Activated CD8-positive, alpha-beta T cell treated with anti-CD3 and anti-CD28 coated beads for 36 hours (primary cell): ENCODE measurements at places on chromosomes 1 and 21. TPM values are rescaled to one million over a fixed set of nuclear protein-coding genes. Genes with fewer than 3 reads are reported as not detected.

- no peak for DNase-seq
These were observed 88.2 kb downstream of the PAPPA2 start for GRCh38 chr1:176551146-176551545.

DNA sequence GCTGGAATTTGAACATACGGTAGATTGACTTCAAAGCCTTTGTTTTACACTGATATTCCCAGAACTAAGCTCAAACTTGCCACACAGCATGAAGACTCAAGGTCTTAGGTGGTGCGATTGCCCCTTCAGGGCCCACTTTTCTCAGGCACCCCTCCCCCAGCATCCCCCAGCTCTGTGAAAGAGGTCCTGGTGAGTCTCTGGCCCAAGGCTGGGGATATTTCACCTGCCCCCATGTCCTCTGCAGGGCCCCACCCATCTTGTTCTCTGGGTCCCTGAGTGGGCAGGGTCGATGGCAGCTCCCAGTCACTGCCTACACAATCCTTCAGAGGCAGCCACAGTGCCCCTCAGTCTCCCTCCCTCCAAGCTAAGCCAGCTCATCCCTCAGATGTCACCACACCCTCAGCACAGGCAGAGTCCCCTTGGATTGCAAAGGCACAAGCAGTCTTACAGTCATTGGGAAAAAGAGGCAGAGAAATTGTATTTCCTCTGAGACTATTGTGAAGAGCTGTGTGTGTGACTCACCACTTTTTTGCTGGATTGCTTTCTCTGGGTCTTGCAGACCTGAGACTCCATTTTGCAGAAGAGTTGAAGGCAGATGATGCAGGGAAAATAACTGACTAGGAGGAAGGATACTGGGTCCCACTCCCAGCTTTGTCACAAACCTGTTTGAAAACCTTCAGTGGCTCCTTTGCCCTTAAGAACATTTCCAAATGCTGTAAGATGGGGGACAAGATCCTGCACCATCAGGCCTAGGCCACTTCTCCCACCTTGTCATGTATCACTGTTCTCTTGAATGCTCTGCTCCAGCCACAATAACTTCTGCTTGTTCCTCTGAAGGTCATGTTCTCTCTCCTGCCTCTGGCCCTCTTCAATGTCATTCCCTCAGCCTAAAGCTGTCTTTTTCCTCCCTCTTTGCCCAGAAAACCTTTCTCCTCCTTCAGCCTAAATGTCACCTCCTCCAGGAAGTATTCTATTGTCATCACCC lies 119.1 kb upstream of the GRIK3 start:
- no peak for DNase-seq

DNA sequence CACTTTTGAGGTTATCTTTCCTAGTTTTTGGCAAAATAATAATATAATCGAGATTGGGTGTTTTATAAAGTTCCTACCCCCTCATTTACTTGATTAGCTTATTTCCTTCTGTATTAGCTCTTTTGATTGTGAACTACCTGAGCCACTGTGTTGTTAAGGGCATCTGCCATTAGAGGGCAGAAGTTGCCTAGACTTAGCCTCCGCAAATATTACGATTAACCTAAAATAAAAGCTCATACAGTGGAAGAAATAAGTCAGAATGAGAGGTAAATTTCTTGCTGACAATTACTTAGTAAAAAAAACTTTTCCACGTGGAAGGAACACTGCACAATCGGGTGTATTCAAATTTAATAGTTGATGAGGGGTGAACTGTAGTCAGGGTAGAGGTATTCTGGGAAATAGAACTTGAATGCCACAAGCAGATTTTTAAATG lies 2.3 kb downstream of the H3-3A start:
- DNase-seq, result peak; percentile 73

DNA sequence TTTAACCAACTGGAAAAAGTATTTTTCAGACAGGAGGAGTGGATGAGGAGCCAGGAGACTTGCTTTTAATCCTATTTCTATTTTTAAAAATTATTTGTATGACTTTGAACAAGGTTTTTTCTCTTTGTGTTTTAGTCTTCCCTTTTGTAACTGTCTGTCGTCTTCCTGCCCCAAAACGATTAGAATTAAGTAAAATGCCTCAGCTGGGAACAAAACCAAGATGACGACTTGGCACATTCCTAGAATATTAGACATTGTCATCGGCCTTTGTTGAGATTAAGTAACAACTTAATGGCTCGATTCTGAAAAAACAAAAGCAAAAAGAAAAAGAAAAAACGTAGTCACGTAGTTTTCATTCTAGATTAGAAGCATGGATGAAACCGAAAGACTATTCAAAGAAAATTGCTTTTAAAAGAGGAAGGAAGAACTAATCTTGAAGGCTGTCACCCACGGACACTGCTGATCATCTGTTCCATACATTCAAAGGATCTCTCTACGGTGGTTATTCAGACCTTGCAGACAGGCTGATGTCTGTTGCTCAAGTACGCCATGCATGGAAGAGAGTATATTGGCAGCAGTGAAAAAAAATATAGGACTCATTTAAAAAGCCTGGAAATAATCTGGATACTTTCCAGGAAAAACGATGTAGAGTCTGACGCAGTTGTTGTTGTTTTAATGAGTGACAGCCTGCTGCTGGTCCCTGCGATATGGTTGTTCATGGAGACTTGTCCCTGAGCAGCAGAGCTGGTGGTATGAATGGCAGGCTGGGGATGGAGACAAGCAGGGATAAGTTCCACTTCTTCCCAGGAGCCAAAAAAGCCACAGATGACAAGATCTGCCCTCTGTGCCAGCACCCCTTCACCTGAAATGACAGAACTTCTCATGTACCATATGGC lies 16.8 kb downstream of the GNG4 start:
- DNase-seq, result peak; percentile 20

- no peak for DNase-seq
These were observed 170.3 kb downstream of the KAZN start for GRCh38 chr1:14768582-14769304.

DNA sequence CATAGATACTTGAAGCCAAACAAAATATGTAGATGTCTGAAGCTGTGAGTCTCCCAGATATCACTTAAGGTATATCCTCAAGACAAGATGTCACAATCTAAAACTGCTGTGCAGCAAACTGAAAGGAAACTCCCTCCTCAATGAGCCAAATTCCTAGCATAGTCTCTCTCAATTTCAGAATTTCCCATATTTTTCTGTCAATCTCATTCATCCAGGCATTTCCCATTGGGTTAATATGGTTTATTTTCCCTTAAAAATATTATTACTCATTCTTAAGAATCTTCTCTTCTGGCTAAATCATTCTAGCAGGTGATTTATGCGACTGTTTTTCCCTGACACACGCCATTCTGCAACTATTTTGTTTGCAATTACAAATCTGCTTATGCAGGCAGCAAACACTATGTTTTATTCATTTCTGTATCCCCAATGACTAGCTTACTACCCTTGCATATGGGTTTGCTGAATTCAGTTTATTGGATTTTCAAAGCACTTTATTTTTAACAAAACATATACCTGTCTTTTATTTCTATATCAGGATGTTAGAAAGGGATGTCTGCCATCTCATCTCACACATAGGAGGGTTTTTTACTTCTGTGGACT lies 69.9 kb downstream of the TNFSF4 start:
- no peak for DNase-seq

The AADACL3 gene
- total RNA-seq, result not detected

The UBL4B gene
- not detected for total RNA-seq
